Endodermal cell (in vitro differentiated cells): ENCODE measurements at places on chromosomes 4 and X. TPM values are rescaled to one million over a fixed set of nuclear protein-coding genes. Genes with fewer than 3 reads are reported as not detected.

GRCh38 chrX:107662145-107662544 lies 33.8 kb downstream of the PRPS1 start:
- no peak for DNase-seq

DNA sequence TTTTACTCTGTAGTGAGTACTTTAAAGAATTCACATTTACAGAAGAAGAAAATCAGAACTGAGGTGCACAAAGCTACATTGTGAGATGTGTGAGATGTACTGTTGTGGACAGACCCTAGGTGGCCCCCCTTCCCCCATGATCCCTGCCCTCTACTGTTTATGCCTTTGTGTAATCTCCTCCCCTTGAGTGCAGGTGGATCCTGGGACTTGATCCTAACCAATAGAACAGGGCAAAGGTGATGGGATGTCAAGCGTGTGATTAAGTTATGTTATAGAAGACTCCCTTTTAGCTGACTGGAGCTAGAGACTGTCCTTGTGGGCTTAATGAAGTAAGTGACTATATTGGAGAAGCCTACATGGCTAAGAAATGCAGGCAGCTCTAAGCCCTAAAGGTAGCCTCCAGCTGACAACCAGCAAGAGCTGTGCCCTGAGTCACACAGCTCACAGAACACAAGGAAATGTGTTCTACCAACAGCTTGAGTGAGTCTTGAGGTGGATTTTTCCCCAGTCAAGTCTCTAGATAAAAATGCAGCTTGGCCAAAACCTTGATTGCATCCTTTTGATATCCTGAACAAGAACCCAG lies 225.2 kb upstream of the LEF1 start:
- no peak for DNase-seq

The UGT2B11 gene
- total RNA-seq: not detected in 2 replicates

- DNase-seq: no peak
Measured at GRCh38 chrX:50716706-50717105, 97.3 kb downstream of the SHROOM4 start.

GRCh38 chr4:113603911-113604310 lies 157.6 kb downstream of the CAMK2D start:
- DNase-seq: no peak

GRCh38 chrX:124231451-124231759 lies 101.1 kb upstream of the TEX13D start:
- no peak for DNase-seq
